Osteoblast (primary cell): ENCODE measurements at places on chromosomes 6 and 20. TPM values are rescaled to one million over a fixed set of nuclear protein-coding genes. Genes with fewer than 3 reads are reported as not detected.

GRCh38 chr6:158751921-158752320 lies 67.2 kb downstream of the EZR start:
- no peak for DNase-seq

DNA sequence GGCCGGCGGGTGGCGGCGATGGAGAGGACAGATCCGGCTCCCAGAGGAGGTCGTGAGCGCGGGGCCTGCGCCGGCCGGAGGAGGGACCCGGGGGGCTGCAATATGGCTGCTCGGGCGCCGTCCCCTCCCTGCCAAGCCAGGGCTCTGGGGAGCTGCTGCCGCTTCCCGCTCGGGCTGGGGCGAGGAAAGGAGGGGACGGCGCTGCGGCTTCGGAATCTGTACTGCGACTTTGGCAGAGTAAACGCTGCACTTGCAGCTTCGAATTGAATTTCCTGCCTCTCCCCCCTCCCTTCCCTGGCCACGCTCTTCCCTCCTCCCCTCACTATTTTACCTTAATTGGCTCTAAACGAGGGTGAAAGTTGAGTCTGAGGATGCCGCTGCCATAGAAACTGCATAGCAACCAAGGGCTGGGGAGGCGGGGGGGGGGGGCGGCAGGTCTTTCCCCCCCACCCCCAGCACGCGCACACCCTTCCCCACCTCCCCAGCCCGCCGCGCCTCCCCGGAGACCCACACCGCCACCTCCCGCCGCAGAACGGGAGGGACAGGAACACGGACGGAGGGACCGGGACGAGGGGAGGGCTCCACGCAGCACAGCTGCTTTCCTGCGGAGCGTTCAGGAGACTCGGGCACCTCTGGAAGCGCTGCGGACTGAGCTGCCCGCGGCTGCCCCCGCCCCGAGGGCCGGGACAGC lies 93.9 kb downstream of the RNASET2 start:
- DNase-seq = peak; percentile 68

DNA sequence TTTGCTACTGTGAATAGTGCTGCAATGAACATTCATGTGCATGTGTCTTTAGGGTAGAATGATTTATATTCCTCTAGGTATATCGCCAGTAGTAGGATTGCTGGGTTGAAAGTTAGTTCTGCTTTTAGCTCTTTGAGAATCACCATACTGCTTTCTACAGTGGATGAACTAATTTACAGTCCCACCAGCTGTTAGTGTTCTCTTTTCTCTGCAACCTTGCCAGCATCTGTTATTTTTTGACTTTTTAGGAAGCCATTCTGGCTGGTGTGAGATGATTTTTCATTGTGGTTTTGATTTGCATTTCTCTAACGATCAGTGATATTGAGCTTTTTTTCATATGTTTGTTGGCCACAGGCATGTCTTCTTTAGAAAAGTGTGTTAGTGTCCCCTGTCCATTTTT lies 40.0 kb downstream of the PLG start:
- no peak for DNase-seq

DNA sequence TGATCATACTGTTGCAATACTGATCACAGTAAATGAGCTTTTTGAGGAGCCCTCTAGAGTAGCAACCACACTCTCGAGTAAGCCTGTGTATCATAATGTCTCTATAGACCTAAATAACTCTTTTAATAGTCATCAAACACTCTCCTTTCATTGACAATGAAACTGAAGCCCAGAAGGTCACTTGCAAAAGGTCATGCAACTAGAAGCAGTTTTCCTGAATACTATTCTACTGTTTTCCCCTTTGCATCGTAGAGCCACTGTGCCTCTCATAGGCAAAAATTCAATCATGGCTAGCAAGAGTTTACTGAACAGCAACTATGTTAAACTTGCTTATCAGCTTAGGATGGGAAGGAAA lies 105.3 kb downstream of the HIVEP2 start:
- DNase-seq = no peak

DNA sequence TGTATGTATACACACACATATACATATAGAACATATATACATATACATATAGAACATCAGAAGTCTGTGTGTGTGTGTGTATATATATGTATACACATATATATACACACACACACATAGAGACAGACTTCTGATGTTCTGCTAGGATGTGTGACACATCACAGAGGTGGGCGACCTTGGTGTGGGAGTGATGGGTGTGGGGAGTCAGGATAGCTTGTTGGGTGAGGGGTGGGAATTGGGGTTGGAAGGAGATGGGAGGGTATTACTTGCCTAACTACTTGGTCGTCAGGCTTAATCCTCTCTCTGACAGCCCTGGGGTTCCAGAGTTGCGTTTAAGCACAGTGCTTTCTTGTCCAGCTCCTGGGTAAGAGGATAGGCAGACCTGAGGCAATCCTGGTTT lies 8.3 kb downstream of the MYO6 start:
- DNase-seq = no peak

- DNase-seq = no peak
Observed at GRCh38 chr6:89817481-89817880, 2.1 kb downstream of the MDN1 start.

The SLC22A1 gene
- total RNA-seq = 0.72 and 1.2 TPM in 2 replicates

The TCP11 gene
- 0.29 and 0.72 TPM in 2 replicates for total RNA-seq
